Activated naive CD8-positive, alpha-beta T cell treated with anti-CD3 and anti-CD28 coated beads, Interleukin-2, amount 10 ng/mL, durations not matched to agents 7 days and 5 days (primary cell): ENCODE measurements at places on chromosomes 2 and 18.

DNA sequence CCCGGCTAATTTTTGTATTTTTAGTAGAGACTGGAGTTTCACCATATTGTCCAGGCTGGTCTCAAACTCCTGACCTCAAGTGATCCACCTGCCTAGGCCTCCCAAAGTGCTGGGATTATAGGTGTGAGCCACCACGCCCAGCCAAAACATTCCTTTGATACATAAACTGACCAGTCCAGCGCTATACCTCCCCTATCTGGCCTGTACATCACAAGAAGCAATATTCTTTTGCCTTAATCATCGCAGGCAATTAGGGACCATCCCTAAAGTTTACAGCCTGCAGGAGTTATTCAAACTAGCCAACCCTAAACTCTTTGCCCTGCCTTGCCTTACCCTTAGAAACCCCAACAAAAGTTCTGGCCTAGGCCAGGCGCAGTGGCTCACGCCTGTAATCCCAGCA lies 6.8 kb upstream of the PPM1G start:
- no peaks in the 10 kb centered on the region for H3K4me1 ChIP-seq
- H3K27me3 ChIP-seq, result peaks cover 9% of the 10 kb centered on the region
- H3K36me3 ChIP-seq, result no peaks in the 10 kb centered on the region
- no peak for DNase-seq
- no peak overlapping the region for H3K4me3 ChIP-seq

DNA sequence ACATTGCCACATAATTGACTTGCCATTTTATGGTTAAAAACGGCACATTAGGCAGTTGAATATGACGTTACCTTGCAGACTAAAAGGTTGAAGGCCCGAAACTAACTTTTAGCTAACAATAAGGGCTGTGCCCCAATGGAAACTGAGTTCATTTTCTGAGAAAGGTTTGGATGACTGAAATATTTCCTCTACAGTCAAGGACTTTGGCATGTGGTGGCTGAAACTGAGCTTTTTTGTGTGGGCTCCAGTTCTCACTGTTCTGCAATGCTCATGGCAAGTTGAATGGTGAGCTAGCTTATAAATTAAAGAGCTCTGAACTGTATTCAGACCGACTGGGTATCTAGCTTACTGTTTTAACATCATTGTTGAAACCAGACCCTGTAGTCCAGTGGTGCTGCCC lies 23.8 kb upstream of the TXNDC2 start:
- H3K4me1 ChIP-seq, result peaks cover 2% of the 10 kb centered on the region
- no peak overlapping the region for H3K4me3 ChIP-seq
- DNase-seq, result no peak
- H3K27me3 ChIP-seq, result peaks cover 2% of the 10 kb centered on the region
- no peaks in the 10 kb centered on the region for H3K36me3 ChIP-seq
- H3K27ac ChIP-seq, result no peak overlapping the region

DNA sequence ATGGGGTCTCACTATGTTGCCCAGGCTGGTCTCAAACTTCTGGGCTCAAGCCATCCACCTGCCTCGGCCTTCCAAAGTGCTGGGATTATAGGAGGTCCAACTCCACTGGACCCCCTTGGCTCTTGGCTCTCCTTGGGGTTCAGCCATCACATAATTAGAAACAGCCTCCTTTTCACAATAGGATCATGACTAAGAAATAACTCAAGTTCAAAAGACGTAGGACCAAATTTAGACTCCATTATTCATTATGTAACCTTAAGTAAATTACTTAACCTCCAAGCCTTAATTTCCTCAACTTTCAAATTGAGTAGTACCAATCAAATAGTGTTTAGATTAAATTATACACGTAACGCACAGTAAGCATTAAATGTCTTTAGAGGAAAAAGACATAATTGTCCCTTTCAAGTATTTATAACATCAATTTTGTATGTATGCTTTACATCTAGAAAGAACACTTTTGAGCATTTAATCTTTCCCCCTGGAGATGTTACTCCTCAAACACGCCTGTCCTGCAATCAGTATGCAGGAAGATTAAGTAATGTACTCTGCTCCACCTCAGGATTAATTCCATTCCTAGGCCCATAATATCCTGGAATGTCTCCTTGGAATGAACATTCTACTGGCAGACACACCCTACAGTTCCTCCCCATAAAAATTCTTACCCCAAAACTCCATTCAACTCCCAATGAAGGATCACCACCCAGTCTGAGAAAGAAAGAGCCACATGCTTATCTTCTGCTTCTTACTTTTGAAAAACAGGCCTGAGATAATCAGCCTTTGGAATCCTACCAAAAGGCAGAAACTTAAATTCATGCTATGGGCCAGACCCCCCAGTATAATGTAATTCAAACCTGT lies 49.1 kb downstream of the COBLL1 start:
- H3K27ac ChIP-seq, result no peak overlapping the region
- no peaks in the 10 kb centered on the region for H3K4me1 ChIP-seq
- H3K36me3 ChIP-seq, result no peaks in the 10 kb centered on the region
- no peak overlapping the region for H3K4me3 ChIP-seq
- no peak for DNase-seq

GRCh38 chr18:67282796-67283195 lies 233.7 kb downstream of the DSEL start:
- no peak overlapping the region for H3K4me3 ChIP-seq
- peaks cover 2% of the 10 kb centered on the region for H3K27me3 ChIP-seq
- H3K27ac ChIP-seq, result no peak overlapping the region
- no peaks in the 10 kb centered on the region for H3K36me3 ChIP-seq
- H3K4me1 ChIP-seq, result no peaks in the 10 kb centered on the region
- no peak for DNase-seq

DNA sequence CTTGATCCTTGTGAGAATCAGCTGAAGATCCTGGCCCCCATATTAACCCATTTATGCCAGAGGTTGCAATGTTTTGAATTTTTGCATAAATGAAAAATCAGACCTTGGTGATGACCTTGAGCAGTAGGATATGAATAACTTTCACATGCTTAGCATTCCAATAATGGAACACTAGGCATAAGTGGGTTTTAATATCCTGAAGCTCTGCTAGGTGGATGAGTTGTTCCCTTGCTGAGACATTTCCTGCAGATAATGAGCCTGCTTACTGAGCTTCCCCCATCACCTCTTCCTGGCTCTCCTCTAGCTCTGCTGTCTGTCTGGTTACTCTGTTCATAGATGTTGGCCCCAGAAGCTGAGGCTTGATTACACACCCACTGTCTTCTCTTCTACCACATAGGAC lies 25.5 kb upstream of the SEC11C start:
- no peaks in the 10 kb centered on the region for H3K36me3 ChIP-seq
- H3K27me3 ChIP-seq, result peaks cover 37% of the 10 kb centered on the region
- H3K4me1 ChIP-seq, result no peaks in the 10 kb centered on the region
- no peak for DNase-seq
- no peak overlapping the region for H3K4me3 ChIP-seq

DNA sequence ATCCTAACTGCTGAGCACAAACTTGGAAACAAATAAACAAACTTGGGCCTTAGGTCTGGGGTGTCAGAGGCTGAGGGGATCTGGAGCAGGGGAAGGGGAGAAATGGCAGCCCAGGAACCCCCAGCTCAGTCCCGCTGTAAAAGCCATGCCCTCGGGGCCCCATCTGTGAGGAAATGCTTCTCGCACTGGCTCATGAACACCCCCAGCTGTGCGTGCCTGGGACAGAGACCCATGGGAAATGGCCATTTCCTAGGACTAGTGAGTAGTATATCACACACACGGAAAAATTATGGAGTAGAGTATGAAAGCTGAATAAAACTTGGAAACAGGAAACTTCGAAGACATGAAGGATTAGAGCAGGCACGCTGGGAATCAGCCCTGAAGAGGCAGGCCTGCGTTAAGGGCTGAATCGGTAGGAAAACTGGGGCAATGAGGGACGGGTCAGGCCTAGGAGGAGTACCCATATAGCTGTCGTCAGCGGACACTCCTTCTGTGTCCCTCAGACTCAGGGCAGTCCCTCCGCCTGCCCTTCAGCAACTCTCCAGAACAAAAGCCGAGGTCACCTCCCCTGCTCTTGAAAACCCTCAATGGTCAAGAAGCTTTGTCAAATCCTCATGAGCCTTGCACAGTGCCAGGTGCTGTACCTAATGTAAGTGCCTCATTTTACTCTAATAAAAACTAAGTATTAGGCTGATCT lies 120.8 kb upstream of the ODC1 start:
- H3K36me3 ChIP-seq, result peaks cover 24% of the 10 kb centered on the region
- DNase-seq, result no peak
- no peak overlapping the region for H3K27ac ChIP-seq
- no peaks in the 10 kb centered on the region for H3K27me3 ChIP-seq

- H3K36me3 ChIP-seq, result peaks cover 66% of the 10 kb centered on the region
- DNase-seq, result no peak
- H3K27me3 ChIP-seq, result no peaks in the 10 kb centered on the region
These were observed 60.8 kb downstream of the MFSD6 start for GRCh38 chr2:190468814-190469569.

DNA sequence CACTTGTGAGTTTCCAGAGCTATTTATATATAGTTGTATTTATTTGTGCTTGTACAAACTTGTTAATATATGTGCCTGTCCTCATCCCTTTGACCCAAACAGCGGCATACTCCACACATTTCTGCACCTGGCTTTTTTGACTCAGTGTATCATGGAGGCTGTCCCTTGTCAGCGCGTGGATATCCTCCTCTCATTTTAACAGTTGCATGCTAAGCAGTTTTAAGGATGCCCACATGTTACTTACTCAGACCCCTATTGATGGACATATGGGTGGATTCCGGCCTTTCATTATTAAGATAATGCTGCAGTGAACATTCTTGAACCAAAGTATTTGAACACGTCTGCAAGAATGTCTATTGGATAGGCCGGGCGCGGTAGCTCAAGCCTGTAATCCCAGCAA lies 655 bp upstream of the MREG start:
- no peak overlapping the region for H3K27ac ChIP-seq
- H3K4me3 ChIP-seq, result peak overlapping the region; percentile 68
- H3K4me1 ChIP-seq, result peaks cover 43% of the 10 kb centered on the region

GRCh38 chr2:219123356-219124135 lies 37.1 kb downstream of the NHEJ1 start:
- H3K36me3 ChIP-seq, result peaks cover 3% of the 10 kb centered on the region
- peaks cover 13% of the 10 kb centered on the region for H3K4me1 ChIP-seq
- H3K27ac ChIP-seq, result no peak overlapping the region
- DNase-seq, result no peak
- H3K4me3 ChIP-seq, result no peak overlapping the region

GRCh38 chr2:69835666-69836065 lies 6.2 kb downstream of the GMCL1 start:
- no peaks in the 10 kb centered on the region for H3K27me3 ChIP-seq
- H3K36me3 ChIP-seq, result peaks cover 34% of the 10 kb centered on the region
- peaks cover 46% of the 10 kb centered on the region for H3K4me1 ChIP-seq
- no peak for DNase-seq
- H3K4me3 ChIP-seq, result no peak overlapping the region

- no peak overlapping the region for H3K4me3 ChIP-seq
- no peaks in the 10 kb centered on the region for H3K27me3 ChIP-seq
- H3K36me3 ChIP-seq, result peaks cover 3% of the 10 kb centered on the region
- H3K4me1 ChIP-seq, result no peaks in the 10 kb centered on the region
- DNase-seq, result no peak
These were observed 65.8 kb downstream of the PSMG2 start for GRCh38 chr18:12768625-12769024.

DNA sequence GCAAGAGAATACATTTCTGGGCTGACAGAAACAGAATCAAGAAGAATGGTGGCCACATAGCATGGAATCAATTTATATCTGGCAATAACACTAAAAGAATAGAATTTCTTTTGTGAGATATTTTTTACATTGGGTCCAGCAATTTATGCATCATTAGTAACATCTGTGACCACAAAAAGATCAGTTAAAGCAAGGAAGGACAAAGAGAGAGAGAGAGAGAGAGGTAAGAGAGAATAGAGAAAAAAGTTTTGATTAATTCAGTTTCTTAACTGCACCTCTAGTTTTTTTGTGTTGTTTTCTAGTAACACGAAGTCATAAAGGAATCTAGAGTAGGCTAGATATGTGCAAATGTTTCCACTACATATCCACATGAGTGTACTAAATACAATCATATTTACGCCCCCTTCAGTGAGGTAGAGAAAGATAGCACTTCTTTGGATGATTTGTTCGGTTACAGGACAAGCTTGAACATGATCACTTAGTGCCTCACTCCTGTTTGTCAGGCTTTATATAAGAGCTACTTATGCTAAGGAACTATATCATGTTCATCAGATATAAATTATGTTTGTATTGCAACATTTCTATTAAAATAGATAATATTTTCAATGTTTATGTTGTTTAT lies 247.4 kb upstream of the COL3A1 start:
- no peaks in the 10 kb centered on the region for H3K36me3 ChIP-seq
- DNase-seq, result no peak
- peaks cover 2% of the 10 kb centered on the region for H3K27me3 ChIP-seq
- H3K27ac ChIP-seq, result no peak overlapping the region
- H3K4me3 ChIP-seq, result no peak overlapping the region
